Activated CD4-positive, alpha-beta T cell treated with anti-CD3 and anti-CD28 coated beads, Interleukin-2, amount 50 U/mL, for 1 hour (primary cell): ENCODE measurements at places on chromosomes 6 and 20.

DNA sequence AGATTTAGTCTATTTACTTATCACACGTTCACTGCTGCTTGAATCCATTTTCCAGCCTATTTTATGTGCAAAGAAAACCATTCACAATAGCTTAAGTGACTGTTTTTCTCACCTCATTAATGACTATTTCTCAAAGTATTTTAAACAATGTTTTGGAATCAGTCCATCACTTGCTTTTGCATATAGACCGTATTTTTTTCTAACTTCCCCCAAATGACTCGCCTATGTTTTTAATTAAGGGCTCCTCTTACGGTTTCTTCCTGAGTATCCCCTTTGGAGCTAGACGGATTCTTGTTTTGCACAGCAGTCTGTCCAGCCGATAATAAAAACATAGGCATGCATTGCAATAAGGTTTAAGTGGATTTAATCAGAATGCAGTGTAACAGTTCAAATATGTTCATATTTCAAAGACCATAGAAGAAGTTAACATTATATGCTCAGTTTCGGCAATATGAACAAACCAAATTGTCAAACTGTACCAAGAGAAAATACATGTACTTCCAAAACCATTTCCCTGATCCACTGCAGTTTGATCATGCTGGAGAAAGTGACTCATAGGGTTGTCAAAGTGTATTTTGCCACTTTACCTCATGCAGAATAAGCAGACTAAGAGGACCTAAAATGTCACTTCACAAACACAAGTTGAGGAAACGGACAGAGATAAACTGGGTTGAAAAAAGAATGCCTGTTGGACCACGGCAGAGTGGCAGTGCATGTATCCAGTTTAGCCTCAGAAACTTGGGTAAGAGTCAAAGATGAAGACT is 66.4 kb downstream of the HMGN3 start:
- DNase-seq = no peak

- DNase-seq = no peak
Measured at GRCh38 chr6:41561416-41561815, 15.2 kb downstream of the FOXP4 start.

- DNase-seq = no peak
Measured at GRCh38 chr6:162119341-162119740, 608.2 kb downstream of the PRKN start.

DNA sequence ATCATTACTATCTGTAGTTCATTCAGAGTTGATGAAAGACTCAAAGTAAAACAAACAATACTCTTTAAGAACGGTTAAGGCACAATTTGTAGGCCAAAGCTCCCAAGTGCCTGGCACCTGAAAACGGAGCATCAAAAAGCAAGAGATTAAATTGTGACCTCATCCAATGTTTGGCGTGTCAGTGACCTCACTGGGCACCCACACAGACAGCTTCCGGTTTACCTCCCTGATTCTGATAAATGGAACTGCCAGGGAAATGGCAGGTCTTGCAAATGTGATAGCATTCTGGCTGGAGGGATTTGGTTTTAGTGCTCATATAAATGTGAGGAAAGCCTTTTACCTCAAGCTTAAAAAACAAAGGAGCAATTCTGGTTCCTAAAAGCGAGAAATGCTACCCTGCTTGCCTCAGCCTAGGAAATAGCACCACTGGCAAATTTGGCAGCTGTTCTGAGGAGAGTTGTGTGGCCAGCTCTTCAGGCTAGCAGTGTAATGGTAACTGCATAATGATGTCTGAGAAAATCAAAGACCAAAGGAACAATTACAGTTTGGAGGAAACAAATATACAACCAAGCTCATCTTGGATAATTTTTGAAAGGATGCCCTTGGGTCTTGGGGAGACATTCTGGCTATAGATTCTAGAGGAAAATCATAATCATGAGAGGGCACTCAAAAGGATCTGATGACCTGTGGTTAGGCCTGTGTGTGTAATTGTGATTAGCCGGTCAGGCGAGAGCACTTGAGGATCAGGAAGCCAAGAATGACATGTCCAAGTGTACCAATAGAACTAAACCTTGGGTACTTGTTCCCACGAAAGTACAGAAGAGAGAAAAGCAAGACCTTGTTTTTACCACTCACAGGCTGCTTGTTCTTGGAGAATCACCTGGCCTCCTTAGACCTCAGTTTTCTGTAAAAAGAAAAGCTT is 174.3 kb downstream of the TFAP2B start:
- DNase-seq = no peak

DNA sequence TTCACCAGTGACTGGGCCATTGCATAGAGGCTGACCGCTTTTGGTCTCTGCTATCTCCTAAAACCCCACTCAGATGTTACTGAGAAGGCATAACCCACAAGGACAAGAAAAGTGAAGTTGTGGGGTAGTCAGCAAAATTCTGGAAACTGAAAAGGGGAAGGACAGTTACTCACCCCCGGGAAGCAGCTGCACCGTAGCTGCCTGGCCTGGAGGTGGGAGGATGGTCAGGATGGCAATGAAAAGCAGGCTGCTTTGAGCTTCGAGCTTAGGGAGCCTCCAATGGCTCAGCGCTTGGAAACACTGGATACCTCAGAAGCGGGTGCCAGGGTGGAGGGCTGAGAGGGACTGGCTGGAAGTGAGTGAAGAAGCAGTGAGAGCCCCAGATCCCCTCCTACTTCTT is 56.0 kb downstream of the KCNK5 start:
- no peak for DNase-seq

DNA sequence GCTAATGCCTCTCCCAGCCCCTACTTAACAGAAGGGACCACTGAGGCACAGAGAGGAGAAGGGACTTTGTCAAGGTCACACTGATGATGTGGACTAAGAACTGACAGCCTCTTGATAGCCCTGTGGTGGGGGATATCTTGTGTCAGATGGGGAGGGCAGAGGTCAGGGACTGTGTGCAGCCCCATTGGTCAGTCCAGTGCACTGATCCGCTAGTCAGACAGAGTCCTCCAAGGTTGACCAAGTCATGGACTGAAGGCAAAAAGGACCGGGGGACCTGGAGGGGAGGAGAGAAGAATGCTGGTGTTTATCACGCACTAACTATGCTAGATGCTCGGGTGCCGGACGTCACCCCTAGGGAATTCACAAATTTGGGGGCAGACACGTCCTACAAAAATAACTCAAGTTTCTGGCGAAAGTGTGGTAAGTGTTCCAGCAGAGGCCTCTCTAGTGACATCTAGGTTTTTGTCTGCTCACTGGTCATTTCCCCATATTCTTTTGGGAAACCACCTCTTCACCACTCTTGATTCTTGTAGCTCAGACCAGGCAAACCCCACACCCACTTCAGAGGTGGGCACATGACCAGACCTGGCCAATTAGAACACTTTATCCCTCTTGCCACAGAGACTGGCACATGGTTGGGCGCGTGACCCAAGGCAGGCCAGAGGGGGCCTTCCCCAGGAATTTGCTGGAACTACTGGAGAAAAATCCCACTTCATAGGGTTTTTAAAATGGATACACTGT is 21.0 kb downstream of the TCF15 start:
- no peak for DNase-seq

GRCh38 chr6:169627736-169628607 is 73.9 kb downstream of the WDR27 start:
- no peak for DNase-seq

- DNase-seq = no peak
Measured at GRCh38 chr6:43570876-43571441, 4.9 kb downstream of the XPO5 start.
